ENCODE measurements at places on chromosomes 7 and 10.

DNA sequence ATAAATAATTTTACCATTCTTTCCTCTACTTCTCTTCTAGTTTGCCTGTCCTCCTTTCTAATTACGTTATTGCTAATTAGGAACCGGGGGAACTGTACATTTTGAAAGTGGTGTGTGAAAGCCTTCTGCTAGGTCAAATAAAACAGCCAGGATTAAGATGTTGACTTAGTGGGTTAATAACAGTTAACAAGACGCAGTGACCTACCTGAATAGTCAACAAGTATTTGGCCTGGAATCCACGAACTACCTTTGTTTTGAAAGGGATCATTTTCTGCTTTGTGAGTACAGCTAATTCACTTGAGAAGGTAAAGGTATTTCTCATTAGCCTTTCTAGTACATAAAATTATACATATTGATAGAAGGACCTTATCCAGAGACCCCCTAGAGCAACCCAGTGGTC, 139.9 kb downstream of the COL28A1 start:
- DNase-seq: no peak

DNA sequence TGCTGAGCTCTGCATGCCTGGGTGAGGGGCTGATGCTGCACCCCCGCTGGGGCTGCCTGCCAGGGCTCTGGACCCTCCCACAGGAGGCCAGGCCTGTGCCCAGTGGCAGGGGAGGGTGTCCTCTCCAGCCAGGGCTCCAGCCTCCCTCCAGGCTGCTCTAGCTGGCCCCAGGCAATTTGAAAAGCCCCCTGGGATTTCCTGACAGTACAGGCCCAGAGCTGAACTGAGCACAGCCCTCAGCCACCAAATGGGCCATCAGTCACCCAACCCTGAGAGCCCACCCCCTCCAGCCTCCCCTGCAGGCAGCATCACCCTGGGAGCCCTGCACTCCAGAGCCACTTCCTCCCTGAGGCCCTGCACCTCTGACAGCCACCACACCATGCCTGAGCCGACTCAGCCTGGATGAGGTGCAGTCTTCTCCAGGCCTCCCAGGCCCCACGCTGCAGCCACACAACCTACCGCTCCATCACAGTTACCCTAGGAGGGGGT, 101.8 kb upstream of the RET start:
- peak; percentile 7 for DNase-seq

DNA sequence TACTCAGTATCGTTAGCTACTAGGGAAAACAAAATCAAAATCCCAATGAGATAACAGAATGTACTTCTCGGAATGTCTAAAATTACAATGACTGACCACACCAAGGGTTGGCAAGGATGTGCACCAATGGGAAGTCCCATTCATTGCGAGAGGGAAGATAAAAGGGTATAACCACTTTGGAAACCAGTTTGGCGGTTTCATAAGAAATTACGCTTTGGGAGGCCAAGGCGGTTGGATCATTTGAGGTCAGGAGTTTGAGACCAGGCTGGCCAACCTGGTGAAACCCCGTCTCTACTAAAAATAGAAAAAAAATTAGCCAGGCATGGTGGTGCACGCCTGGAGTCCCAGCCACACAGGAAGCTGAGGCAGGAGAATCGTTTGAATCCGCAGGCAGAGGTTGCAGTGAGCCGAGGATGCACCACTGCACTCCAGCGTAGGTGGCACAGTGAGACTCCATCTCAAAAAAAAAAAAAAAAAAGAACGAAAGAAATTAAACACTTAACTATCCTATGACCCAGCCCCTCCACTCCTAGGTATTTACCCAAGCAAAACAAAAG, 7.6 kb downstream of the HACD1 start:
- no peak for DNase-seq

- DNase-seq: no peak
These were observed 161.2 kb downstream of the CAMK1D start for GRCh38 chr10:12510501-12510941.

DNA sequence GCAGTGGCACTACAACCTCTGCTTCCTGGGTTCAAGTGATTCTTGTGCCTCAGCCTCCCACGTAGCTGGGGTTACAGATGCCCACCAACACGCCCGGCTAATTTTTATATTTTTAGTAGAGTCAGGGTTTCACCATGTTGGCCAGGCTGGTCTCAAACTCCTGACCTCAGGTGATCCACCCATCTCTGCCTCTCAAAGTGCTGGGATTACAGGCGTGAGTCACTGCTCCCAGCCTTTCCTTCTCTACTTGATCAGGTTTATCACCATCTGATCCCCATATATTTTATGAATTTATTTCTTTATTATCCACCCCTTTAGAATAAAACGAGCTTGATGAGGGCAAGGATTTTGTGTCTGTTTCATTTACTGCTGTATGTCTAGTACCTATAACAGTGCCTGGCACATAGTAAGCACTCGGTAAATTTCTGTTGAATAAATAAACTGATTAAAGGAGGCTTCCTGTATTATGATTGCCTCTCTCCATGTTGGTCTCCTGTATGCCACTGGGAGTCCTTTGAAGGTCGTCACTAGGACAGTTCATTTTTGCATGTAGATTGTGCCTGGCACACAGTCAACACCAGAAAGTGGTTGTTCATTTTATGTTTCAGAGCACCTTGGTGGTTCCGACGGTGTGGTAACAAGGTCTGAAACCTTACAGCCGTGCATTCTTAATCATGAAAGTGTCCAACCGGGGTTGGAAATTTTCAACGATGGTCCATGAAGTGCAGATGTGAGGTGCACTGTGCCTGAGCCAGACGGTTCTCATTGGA, 9.6 kb upstream of the EIF3A start:
- DNase-seq: peak; percentile 82

DNA sequence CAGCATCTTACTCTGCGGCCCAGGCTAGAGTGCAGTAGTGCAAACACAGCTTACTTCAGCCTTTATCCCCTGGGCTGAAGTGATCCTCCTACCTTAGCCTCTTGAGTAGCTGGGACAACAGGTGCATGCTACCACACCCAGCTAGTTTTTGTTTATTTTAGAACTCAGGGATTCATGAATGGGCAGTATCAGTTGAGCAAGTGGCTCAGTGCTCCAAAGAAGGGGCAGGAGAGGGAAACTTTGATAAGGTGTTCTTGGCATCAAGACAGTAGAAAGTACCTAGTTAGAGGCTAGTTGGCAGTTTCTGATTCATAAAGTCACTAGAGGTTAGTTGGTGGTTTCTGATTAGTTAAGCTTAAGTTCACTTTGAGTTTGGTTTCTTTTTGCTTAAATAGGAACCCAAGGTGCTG, 18.4 kb downstream of the TRIM24 start:
- DNase-seq: no peak

GRCh38 chr7:57177856-57178767, 45.9 kb upstream of the ZNF479 start:
- DNase-seq: no peak

DNA sequence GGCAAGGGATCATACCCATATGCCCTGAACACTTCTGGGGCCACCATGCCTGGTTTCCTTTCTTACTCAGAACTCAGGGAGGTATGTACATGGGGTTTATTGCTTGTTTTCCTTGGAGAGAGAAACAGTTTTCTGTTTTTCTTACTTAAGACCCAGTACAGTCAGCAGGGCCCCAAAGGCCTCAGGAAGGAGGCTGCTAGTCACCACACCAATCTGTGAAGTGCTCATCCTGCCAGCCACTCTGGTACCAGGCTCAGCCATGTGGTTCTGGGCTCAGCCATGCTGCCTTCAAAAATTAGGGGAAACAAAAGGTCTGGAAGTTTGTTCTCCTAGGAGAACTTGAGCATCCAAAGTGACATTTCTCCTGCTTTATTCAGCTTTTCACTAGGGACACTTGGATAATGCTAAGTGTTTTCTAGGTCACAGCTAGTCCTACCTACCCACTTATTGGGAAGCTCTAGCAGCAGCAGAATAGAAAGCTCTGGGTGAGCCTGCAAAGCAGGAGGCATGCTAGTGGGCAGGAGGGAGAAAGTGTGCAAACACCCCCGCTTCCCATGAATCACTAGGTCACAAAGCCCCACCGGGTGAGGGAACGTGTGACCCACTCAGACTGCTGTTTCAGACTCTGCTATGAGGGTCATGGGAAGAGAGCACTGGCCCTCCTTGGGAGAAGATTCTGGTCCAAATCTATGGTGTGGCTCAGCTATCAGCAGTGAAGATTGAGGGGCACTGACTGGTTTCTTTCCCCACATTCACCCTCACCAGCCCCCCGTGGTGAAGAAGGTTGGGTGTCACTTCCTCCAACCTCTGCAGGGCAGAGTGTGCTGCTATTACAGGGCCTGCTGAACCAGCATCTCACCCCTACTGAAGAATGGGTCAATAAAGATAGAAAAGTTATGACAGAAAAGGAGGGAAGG, 23.9 kb downstream of the NUDCD3 start:
- DNase-seq: peak; percentile 24

DNA sequence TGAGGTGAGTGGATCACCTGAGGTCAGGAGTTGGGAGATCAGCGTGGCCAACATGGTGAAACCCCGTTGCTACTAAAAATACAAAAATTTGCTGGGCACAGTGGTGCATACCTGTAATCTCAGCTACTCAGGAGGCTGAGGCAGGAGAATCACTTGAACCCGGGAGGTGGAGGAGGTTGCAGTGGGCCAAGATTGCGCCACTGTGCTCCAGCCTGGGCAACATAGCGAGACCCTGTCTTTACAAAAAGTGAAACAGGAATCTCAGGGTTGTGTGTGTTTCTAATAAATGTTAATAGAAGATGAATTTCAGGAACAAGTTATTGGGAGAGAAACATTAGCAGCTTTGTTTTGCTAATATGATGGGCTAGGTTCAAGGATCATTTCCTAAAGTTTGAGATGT, 19.9 kb downstream of the PPP2R2D start:
- no peak for DNase-seq

DNA sequence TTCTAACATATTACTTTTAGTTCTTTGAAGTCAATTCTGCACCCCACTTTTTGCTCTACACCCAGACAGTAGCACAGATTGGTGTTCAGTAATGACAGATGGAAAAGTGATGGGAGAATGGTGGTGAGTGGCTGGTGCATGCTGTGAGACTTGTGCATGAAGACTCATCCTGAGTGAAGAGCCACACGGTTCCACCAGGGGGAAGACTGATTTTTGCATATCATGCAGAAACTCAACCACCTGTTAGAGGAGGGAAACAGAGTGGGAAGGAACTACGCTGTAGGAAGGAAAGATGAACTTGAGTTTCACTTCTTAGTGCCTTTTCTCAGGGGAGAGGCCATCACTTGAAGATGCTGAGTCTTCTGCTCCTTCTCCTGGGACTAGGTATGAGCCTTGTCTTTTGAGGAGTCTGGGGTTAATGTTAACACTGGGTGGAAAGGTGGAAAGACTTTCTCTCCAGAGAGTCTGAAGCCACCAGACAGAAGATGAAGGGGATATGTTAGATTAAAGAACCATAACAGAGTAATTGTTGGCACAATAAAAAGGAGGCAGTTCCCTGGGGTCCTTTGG, 9.3 kb upstream of the PRSS1 start:
- no peak for DNase-seq

- DNase-seq: no peak
These were observed 102.3 kb upstream of the ARHGAP21 start for GRCh38 chr10:24826009-24826408.

DNA sequence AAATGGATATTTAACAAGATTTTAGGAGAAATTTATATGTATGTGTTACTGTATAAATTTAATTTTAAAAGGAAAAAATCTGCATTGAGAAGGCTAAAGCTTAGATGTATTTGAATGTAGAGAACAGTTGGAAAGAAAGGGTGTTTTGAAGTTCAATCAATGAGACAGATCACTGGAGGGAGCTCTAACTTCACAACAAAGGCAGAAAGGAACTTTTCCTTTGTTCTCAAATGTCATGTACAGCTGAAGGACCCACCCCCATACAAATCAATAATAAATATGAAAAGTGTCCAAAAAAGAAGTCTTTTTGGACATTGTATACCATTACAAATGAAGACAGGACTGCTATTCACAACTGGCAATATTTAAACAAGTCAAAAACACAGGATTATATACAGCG, 403.4 kb downstream of the DNAJB9 start:
- DNase-seq: no peak

DNA sequence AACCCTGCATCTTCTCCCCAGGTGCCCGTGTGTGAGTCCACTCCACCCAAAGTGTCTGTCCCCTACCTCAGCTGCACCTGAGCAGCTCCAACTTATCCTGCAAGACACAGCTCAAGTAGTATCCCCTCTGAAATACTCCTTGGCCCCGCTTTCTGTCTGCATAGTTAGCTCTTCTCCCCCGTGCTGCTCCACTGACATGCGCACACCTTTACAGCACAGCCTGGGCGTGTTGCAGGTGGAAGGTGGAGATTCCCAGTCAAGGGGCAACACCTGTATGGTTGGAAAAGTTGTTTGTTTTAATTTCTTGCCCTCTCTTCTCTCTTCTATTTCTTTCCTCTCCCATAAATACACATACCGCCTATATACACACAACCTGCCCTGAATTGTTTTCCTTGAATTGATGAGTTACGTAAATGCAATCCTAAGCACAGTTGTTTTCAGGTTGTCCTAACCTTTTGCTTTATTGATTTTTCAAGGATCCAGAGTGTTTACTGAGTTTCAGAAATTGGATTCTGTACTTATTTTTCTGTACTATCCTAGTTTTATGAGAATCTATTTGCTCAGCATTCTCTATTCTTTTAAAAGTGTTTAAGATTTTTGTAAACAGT, 14.9 kb downstream of the MET start:
- no peak for DNase-seq

GRCh38 chr7:50262446-50262845, 42.1 kb upstream of the IKZF1 start:
- DNase-seq: no peak

All from activated CD4-positive, alpha-beta memory T cell treated with anti-CD3 and anti-CD28 coated beads for 36 hours (primary cell).